ENCODE measurements at places on chromosomes 2 and 18.

- no peak for DNase-seq
Measured at GRCh38 chr2:235658351-235659174, 164.7 kb downstream of the AGAP1 start.

DNA sequence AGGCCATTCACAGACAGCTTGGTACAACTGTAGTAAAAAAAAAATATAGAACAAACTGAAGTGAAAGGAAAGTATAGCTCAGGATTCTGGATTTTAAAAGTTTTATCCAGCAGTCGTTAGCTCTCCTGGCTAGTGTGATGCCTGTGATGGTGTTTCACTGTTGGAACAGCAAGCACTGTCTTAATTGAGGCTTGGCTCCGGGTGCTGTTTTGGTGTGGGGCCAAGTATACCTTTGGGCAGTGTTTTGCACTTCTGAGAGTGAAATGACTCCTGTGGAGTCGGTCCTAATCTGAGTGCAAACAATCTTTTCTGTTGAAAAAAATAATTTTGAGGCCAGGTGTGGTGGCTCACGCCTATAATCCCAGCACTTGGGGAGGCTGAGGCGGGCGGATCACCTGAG is 28.7 kb upstream of the RAB1A start:
- DNase-seq, result no peak

DNA sequence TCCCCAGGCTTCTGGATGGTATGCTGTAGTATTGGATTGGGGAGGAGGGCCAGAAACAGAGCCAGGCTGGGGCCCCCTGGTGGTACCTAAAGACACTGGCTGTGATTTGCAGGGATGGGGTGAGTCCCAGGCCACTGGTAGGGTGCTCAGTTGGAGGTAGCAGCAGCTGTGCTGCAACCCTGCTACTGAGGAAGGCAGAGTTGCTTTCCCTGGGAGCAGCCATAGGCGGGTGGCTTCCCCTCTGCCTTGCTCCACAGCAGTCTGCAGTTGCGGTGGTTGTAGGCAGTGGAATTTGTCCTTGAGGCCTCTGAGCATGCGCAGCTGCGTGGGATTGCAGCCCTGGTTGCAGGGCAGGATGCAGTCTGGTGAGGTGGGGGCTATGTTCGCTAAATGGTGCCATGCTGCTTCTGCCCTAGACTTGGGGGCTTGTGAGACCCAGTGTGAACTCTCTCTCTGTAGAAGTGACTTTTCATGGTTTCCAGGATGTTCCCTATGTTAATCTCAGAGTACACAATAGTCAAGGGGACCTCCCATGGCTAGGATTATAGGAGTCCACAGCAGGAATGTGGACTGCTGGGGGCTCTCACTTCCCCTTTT is 443.5 kb downstream of the XIRP2 start:
- no peak for DNase-seq

- no peak for DNase-seq
Measured at GRCh38 chr18:70720607-70721006, 431.8 kb downstream of the SOCS6 start.

- DNase-seq, result no peak
Measured at GRCh38 chr18:9619990-9620389, 5.6 kb upstream of the PPP4R1 start.

- DNase-seq, result no peak
Measured at GRCh38 chr2:240128608-240129145, 7.4 kb downstream of the COPS9 start.

DNA sequence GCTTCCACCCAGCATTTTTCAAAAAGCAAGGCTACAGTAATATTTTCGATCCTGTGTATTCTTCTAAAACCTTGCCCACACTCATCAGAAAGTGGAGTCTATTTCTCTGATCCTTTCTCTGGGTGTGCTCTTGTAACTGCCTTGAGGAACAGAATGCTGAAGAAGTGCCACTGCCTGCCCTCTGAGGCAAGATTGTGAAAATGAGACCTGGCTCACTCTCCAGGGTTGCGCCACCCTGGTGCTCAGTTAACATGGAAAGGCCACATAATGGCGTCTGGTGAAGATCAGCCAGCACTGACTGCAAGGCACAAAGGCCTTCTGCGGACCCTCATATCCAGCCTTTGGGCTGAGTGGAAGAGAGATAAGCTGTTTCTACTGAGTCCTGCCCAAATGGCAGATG is 11.2 kb upstream of the SH3RF3 start:
- DNase-seq, result no peak

DNA sequence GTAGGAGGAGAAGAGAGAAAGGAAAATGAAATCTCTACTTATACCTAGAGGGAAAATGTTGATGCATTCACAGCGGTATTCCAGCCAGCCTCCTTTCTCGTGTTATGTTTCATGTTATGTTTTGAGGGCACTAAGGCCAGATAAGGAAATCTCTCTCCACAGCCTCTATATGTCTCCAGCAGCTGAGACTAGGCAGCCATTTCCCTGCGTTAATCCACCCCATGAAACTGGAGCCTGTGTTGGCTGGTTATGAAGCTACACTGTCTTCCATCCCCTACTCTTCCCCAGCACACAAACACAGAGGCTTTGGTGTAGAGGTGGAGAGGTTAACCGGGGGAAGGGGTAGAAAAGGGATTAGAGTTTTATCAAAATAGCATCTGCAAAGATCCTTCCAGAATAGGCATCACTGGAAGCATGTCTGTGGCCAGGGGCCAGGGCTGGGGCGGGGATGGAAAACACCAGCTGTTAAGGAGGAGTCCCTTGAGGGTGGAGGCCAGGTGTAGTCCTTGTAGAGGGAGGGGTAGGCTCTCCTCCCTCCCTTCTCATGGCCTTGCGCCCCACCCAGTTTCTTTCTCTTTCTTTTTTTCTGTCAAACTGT is 100.9 kb upstream of the TNP1 start:
- DNase-seq, result no peak

DNA sequence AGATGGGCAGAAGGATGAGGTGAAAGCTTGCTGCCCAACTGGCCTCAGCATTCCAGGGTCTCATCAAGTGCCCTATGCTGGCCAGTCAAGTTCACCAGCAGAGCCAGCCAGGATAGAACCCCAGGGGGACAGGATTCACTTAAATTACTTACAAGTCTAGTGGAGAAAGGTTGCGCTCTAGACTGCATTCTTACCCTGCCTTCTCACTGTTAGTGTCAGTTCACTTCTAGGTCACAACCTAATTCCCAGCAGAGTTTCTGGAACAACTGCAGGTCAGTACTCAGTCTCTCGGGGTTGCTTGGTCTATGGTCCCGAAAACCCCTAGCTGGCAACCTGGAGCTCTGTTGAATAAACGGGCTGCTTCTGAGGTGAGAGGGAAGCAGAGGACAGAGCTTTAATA is 32.9 kb upstream of the GALNT14 start:
- DNase-seq, result no peak

DNA sequence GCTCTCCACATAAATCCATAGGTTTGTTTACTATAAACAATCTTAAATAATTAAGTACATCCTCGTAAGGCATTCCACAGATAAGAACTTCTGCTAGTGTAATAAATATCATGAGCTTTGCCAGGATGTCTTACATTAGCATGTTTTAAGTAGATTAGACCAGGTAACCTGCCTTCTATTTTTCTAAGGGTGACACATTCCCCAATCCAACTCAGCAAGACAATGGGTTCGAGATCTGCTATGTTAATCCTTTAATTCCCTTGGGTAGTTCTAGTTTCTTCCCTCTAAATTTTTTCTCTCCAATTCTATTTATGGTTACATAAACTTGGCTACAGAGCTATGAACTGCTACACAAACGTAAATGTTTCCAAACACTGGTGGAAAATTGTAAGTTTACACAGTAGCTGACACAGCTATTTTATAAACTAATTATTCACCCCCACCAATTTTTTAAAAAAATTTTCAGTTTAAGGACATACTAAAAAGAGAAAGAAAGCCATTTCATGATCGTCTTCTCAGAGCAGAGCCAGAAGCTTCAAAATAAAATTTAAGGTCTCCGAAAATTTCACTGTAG is 386.5 kb upstream of the SLC39A10 start:
- no peak for DNase-seq

DNA sequence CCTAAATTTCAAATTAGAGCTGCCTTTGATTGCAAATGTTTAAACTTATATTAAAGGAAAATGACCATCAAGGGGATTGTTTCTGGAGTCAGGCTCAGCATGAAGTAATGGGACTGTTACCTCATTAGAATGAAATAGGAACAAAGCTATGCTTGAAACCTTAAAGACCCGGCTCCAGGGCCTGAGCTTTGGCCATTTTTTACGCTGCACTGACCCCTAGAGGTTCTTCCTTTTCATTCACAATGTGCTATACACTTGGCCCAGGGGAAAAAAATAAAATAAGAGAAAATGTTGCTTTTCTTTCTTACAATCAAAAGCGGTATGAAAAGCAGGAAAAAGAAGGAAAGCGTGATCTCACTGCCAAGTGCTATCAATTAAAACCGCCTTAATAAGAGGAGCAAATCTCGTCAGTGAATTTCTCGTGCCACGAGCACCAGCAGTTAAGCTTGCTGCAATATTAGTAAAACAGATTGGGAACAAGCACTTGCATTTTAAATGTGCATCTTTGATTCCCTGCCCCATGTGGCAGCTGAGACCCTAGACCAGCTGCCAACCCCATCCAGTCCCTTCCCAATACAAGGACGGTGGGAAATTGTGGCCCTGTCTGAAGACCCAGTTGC is 96.6 kb downstream of the MBD2 start:
- no peak for DNase-seq

DNA sequence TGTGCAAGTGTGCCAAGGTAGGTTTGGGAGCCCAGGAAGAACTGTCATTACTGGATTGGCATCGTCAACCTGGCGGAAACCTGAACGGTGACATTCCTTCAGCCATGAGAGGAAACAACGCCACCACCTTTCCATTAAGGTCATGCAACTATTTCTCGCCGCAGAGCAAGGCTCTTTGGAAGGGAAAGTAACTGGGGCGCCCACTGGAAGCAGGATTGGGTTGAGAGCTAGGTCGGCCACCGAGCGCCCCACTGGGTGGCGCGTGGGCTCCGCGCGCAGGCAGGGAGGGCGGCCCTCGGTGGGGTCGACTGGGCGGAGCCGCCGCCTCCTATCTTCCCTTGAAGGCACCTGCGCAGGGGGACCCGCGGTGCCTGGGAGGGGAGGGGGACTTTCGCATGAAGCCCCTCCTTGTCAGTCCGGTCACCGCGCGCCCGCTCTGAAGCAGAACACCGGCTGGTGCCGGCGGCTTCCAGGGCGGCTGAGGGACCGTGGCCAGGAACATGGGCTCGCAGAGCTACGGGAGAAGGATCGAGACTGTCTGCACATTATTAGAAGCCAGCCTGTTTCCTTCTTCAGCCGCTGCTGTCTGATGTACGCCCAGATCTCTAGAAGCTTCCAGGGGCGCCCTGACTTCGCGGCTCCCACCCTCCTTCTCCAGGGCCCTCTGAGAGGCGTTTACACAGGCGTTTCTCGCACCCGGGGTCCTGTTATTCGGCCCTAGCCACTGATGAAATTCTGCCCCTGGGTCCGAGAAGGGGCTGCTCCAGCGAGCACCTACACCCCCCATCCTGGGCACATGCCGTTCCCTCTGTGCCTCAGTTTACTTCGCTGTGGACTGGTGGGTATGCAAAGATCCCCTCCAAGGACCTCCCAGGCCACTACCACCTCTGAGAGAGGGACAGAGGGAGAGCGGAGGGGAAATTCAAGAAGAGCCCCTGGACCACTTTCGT is 27.3 kb upstream of the MAL start:
- DNase-seq, result no peak

DNA sequence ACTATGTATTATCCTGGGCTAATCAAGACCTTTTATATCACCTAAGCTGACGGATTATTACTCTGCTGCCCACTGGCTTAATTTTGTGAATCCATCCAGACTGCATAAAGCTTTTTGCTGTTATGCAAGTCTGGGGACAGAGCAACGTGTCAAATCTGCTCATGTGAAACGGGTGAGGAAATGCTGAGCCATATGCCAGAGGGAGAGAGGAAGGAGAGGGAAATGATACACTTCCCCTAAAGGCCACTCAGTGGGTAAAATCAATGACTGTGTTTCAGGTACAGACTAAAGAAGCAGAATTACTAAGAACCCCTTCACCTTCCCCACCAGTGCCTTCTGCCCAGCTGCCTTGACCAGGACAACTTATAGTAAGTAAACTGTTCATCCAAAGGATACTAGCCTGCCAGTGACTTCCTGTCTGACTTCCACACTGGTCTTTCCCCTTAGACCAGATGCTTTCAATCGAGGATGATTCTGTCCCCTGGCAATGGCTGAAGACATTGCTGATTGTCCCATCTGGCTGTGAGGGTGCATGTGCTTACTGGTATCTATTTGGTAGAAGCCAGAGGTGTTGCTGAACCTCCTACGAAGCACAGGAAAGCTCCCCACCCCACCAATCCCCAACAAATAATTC is 43.0 kb downstream of the STAT1 start:
- DNase-seq, result no peak

DNA sequence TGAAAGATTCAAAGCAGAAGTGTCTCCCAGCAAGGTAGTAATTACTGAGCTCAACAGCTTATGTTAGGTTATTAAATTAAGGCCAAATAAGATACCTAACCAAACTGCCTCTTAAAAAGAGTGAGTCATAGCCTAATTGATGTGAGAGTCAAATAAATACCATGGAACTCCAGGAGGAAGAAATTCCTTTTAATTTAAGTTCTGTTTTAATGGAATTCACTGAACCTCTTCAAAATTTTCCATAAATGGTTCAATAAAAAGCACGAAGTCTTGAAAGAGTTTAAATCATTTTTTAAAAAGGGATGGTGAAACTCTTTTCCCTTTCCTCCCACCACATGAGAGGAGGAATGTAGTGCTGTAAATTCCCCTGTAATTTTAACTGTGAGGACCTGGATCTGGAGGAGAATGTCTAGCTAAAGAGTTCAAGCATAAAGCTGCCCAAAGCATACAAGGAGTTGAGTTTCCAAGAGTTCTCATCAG is 180.8 kb upstream of the MMADHC start:
- DNase-seq, result no peak

- no peak for DNase-seq
Measured at GRCh38 chr2:136444323-136444722, 321.0 kb upstream of the THSD7B start.

- no peak for DNase-seq
Measured at GRCh38 chr2:195850764-195851163, 193.7 kb downstream of the SLC39A10 start.

- no peak for DNase-seq
Measured at GRCh38 chr2:98881153-98881650, 54.8 kb downstream of the CRACDL start.

- peak; percentile 40 for DNase-seq
Measured at GRCh38 chr2:26577442-26578112, 63.6 kb downstream of the CIB4 start.

DNA sequence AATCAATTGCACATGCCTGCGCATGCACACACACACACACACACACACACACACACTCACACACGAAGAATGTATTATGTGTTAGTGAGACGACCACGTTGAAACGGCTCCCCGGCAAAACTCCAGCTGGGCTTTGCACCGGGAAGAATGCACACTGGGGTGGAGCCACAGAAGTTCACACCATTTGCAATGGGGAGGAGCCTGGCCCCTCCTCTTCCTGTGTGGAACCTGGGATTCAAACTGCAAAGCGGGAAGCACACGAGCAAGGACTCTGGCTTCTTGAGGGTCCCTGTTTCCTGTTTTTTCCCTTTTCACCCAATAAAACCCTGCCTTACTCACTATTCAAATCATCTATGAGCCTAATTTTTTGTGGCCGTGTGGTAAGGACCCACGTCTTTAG is 304.0 kb upstream of the TMEFF2 start:
- DNase-seq, result no peak

Measured in KG1 (cell line).